ENCODE measurements at places on chromosomes 5 and 9. TPM values are rescaled to one million over a fixed set of nuclear protein-coding genes. Genes with fewer than 3 reads are reported as not detected.

Gene LEAP2
- 2.4 TPM for total RNA-seq

Gene ENG
- total RNA-seq: 3.7 TPM

Gene CD274
- total RNA-seq: 0.21 TPM

Gene ARHGEF37
- 1.1 TPM for total RNA-seq

Gene ITGA1
- 4.1 TPM for total RNA-seq

DNA sequence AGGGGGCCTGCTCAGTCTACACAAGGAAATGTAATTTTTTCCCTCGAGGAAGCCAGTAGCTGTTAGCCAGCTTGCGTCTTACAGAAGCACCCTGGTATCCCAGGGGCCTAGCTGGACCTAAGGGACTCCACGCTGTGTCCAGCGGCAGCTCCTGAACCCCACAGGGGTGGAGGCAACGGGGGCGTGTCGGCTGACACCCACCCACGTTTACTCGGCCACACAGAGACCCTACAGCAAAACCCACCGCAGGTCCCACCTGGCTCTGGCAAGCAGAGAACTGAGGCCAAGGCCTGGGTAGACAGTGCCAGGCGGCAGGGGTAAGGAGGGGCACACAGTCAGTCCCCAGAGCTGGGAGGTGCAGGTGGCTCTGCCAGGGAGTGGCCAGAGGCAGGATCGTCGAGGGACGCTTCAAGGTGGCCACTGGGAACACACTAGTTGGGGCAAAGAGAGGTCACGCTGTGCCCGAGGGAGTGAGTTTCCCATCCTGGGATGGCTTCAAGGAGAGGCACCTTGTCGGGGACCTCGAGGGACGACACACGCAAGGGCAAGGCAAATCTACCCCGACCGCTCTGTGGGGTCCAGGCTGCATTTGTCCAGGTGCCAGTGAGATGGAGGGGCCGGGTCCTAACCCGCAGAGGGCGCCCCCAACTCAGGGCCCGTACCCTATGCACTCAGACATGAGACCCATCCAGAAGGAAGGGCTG, 20.7 kb downstream of the BRD3OS start:
- DNase-seq: no peak

DNA sequence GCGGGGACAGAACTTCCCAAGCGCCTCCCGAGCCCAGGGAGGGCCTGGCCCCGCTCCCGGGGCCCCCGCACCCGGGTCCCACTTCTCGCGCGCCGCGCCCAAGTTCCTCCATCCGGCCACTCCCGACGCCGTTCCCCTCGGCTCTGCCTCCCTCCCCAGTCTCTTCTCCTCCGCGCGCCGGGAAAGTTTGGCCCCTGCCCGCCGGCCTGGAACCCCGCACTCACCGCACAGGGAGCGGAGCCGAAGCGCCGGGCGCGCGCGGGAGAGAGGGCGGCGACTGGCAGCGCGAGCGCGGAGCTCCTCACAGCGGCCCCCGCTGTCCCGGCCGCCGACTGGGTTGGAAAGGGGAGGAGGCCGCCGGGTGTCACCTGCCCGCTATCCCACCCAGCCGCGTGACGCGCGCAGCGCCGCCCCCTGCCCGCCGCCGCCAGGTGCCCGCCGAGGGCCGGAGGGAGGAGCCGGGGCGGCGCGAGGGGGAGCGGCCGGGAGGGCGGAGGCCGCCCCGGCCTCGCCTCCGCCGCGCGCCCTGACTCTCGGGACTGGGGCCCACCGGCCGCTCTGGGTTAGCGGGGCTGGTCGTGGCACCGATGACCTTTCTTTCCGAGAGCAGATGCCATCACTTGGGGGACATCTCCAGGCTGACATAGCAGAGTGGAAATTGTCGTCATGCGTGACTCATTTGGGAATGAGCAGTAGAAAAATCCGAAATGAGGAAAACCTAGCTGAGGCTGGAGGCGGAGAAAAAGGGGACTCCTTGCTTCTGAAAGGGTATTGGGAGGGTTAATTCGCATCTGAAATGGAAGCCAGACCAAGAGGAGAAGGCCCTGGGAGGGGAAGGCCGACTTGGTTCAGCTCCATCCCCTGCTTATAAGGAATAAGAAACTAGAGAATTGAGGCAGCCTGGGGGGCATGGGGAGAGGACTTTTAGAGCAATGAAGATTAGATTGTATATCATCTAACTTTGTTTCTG, at the start of gene ELOVL7:
TSS of gene ELOVL7 (minus strand) at position 334 of the 970 bp plus-strand sequence. CDS start 56,872 bp downstream, outside the sequence.
- DNase-seq: peak; percentile 93

DNA sequence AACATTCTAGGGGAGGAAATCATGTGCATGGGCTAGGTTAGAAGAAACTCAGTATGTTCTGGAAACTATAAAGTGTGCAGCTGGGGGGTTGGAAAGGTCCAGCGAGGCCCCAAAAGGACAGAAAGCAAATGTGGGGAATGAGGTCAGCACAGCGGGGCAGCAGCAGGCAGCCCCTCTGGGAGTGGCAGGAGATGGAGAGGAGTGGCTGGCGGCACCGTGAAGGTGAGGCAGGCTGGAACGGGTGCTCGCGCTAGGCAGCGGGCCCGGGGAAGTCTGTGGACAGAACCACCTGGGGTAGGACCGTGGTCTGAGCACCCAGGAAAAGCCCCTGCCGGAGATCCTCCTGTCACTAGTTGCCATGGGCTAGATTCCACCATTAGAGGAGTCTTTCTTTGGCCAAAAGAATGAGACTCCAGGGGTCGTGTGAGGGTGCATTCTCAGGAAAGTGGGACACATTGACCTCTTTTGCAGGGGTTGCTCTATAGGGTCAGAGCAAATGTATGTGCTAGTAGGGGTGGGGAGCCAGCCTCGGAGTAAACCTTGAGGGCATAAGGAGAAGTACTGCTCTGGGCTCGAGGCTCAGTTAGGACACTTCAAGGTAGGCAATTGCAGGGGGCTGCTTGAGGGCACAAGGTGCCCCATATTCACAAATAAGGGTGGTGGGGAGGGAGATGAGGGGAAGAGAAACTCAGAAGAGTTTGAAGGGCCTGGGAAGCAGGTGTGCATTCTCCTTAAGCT, 61.2 kb downstream of the IL6ST start:
- no peak for DNase-seq

DNA sequence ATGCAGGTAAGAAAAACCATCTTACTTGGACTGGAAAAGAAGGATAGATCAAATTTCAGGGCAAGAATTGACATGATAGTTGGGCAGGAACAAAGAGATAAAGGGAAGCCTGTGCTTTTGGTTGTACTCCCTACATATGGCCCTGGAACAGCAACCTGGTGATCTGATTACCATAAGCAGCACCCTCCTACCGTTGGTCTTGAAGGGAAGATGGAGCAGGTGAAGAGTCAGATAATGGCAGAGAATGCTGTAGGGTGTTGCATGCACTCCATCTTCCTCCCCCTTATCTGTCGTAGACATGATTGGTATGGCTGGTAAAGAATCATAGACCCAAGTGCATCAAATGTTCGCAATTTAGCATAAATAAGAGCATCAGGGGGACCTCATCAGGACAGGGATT, 4.7 kb downstream of the IRGM start:
- no peak for DNase-seq

GRCh38 chr9:109953813-109954497, 174.0 kb downstream of the PALM2AKAP2 start:
- no peak for DNase-seq

DNA sequence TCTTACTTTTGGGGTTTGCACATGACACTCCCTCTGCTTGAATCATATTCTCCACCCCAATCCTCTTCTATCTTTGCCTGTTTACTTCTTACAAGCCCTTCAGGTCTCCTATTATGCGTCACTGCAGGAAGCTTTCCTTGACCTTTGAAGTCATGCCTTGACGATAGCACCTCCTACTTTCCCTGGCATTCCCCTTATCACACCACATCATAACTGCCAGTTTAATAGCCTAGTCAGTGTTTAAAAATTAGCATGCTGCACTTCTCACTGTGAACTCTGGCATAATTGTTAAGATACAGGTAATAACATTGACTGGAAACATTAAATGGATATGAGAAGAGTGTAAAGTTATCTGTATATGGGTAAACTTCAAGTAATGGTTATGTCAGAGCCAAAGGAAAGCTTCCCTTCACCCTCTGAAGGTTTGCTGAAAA, 37.1 kb upstream of the CEP120 start:
- no peak for DNase-seq

DNA sequence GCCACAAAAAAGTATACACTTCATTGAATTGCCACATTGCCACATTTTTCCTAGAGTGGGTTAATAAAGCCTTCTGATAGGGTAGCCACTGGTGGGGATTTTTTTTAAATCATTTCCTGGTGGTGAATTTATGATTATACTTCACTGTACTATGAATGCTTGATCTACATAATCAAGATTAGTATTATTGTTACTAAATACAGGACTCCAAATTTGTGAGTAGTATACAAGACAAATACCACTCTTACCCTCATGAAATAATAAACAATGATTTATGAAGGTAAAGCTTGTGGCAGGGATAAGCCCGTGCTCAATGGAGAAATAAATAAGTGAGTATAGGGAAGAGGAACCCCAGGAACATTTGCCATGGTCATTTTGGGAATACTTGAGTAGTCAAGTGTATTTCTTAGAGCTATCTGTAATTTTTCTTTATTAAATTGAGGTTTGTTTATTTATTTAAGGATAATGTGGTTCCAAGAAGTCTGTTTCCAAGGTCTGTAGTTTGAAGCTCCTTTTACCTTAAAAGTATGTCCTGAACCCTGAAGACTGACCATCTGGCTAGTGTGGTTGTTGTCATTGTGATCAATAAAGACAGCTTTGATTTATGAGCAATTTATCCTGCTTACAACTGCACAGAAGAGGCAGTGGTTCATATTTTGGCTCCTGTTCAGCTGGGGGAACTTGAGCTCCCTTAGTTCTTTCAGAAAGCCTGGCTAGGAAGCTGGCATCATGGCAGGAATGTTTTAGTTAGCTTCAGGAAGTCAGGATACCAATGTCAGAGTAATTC, 118.6 kb downstream of the ZSWIM6 start:
- DNase-seq: no peak

DNA sequence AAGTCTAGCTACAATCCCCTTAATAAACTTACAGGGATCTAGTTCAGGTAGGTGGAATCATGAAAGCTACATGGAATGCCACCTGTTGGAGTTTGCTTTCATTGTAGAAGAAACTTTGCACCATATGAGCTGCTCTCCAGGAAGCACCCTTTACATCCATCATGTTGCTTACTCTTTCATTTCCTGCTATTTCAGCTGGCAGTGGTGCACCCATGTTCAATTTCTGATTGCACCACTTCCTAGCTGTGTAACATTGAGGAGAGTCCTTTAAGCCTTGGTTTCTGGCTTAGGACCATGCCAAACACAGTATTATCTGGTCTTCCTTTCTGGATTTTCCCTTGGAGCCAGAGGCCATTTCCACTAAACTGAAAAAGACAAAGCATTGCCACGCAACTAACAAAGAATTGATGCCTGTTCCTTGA, 123.3 kb upstream of the SLC12A2 start:
- no peak for DNase-seq

GRCh38 chr5:7398596-7399280, 2.8 kb downstream of the ADCY2 start:
- DNase-seq: no peak

Measured in WTC11 (cell line).